ENCODE measurements at places on chromosomes 4 and X.
A peak's percentile ranks its signal among the peaks of the same experiment; 100 is the strongest.

GRCh38 chr4:56613101-56613862, 67.8 kb downstream of the HOPX start:
- peak; percentile 82 for DNase-seq

DNA sequence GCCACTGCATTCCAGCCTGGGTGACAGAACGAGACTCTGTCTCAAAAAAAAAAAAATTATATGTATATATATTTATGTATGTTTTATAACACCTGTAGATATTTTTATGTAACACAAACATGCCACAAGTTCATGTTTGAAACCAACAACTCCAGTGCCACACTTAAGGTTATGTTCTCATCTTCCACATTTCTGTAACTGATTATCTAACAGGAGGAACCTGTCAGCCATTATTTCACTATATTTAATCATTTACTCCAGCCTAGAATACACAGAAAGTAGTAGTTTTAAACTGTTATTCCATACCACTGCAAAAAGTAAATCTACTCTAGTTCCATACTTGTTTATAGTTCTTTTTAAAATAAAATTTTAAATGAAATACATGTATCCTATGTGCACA, 32.3 kb downstream of the MCUB start:
- DNase-seq, result no peak

DNA sequence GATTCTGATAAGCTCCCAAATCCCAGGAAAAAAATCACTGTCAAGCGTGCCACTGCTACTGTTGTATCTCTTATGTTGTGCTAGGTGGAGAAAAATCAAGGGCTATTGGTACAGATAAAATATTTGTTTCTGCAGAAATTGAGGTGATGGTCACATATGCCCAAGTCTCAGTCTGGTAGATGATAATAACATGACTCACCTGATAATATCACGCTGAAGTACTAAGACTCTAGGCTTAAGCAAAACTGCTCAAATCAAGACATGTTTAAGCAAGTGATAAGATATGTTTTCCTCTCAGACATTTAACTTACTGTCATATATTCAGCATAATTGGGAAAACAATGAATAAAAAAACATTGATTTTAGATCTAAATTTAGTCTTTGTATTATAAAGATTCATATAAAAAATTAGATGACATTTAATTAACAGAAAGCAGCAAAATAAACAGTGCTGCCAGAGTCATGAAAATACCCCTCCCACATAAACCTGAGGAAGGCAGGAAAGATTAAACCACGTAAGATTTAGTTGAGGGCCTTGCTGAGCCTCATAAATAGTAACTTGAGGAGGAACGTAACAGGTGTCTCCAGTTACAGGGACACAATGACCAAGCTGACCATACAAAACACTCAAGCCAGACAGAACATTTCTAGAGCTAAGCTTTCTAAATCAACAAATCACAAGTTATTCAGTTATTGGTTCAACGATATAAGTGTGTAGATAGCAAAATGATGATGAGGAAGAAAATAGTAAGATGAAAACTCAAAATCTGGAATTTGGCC, 143.5 kb downstream of the CHM start:
- no peak for DNase-seq

GRCh38 chr4:6097581-6097980, 79.3 kb upstream of the C4orf50 start:
- no peak for DNase-seq

GRCh38 chr4:20618731-20619130, 81.5 kb upstream of the PACRGL start:
- DNase-seq, result no peak
